Common myeloid progenitor, CD34-positive (primary cell): ENCODE measurements at places on chromosomes 7 and 10.

- DNase-seq: no peak
- H3K27ac ChIP-seq: no peak overlapping the region
- H3K27me3 ChIP-seq: no peaks in the 10 kb centered on the region
- H3K4me1 ChIP-seq: no peaks in the 10 kb centered on the region
- no peaks in the 10 kb centered on the region for H3K36me3 ChIP-seq
Measured at GRCh38 chr10:121054874-121055273, 203.7 kb downstream of the WDR11 start.

DNA sequence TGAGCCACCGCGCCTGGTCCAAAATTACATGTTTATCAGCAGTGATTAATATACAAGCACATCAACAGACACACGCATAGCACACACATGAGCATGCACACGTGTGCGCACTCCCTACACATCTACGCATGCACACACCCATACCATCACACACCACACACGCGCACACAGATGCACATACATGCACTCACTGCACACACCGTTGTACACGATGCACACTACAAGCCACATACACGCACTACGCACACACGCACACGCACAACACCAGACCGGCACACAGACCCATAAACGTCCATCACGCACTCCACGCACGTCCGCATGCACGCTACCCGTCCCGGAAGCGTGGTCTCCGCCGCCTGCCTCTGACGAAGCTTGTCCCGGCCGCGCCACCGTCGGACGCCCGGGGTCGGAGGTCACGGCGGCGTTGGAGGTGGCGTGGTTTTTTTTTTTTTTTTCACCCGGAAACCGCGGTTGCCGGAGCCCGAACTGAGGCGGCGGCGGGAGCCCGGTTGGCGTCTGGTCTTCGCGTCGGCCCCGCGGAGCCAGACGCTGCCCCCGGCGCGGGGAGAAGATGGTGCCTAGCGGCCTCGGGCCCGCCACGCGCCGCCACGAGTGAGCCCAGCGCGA lies at the start of gene TMEM248:
TSS of gene TMEM248 (plus strand) at position 457 of the 627 bp plus-strand sequence. CDS start 20,641 bp downstream, outside the sequence.
- H3K36me3 ChIP-seq: no peaks in the 10 kb centered on the region
- DNase-seq: peak; percentile 94
- H3K4me1 ChIP-seq: peaks cover 7% of the 10 kb centered on the region

- no peak for DNase-seq
- H3K4me3 ChIP-seq: no peak overlapping the region
- no peak overlapping the region for H3K27ac ChIP-seq
Measured at GRCh38 chr7:100175296-100175935, 1.8 kb downstream of the GPC2 start.

- no peak overlapping the region for H3K4me3 ChIP-seq
- no peaks in the 10 kb centered on the region for H3K27me3 ChIP-seq
- H3K27ac ChIP-seq: no peak overlapping the region
- no peaks in the 10 kb centered on the region for H3K4me1 ChIP-seq
Measured at GRCh38 chr10:114899982-114900381, 38.0 kb upstream of the TRUB1 start.

DNA sequence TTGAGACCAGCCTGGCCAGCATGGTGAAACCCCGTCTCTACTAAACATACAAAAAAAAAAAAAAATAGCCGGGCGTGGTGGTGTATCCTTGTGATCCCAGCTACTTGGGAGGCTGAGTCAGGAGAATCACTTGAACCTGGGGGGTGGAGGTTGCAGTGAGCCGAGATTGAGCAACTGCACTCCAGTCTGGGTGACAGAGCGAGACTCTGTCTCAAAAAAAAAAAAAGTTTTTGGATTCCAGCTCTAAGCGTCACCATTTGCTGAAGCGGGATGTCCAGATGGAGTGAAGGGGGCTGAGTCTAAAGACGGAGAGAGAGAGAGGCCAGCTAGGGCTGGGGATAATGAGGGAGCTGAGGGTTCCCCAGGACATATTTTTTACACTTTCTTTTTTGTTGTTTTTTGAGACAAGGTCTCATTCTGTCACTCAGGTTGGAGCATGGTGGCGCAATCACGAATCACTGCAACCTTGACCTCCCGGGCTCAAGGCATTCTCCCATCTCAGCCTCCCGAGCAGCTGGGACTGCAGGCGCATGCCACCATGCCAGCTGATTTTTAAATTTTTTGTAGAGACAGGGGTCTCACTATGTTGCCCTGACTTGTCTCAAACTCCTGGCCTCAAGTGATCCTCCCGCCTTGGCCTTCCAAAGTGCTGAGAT lies 9.4 kb upstream of the HK1 start:
- no peak overlapping the region for H3K4me3 ChIP-seq
- H3K27me3 ChIP-seq: no peaks in the 10 kb centered on the region
- no peak for DNase-seq
- H3K27ac ChIP-seq: no peak overlapping the region

DNA sequence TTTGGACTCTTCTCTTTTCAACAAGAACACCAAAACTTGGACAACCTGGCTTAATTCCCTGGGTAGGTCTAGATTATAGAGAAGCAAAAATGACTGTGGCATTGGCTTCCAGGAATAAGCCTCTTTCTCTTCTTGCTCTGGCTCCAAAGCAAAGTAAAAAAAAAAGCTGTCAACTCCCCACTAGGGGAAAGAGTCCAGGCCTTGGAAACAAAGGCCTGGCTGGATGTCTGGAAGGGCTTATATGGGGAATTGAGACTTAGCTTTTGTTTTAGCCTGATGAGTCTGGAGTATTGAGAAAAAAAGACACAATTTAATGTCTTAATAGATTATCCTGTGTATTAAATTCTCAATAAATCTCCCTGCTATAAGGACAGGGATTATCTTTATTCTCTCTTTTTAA lies 300.6 kb downstream of the SORCS3 start:
- no peaks in the 10 kb centered on the region for H3K36me3 ChIP-seq
- no peaks in the 10 kb centered on the region for H3K4me1 ChIP-seq
- DNase-seq: no peak

- H3K27ac ChIP-seq: no peak overlapping the region
- no peaks in the 10 kb centered on the region for H3K36me3 ChIP-seq
- peaks cover 8% of the 10 kb centered on the region for H3K4me1 ChIP-seq
- H3K27me3 ChIP-seq: no peaks in the 10 kb centered on the region
- no peak overlapping the region for H3K4me3 ChIP-seq
Measured at GRCh38 chr7:23276947-23277346, 22.2 kb upstream of the MALSU1 start.

- no peaks in the 10 kb centered on the region for H3K4me1 ChIP-seq
- no peak overlapping the region for H3K27ac ChIP-seq
- H3K27me3 ChIP-seq: no peaks in the 10 kb centered on the region
- no peaks in the 10 kb centered on the region for H3K36me3 ChIP-seq
Measured at GRCh38 chr7:88185650-88186049, 34.2 kb downstream of the SRI start.

- DNase-seq: peak; percentile 54
- H3K36me3 ChIP-seq: no peaks in the 10 kb centered on the region
Measured at GRCh38 chr10:22852712-22853353, 75.0 kb upstream of the ARMC3 start.

GRCh38 chr10:97416565-97416964 lies 9.4 kb upstream of the PGAM1 start:
- H3K4me3 ChIP-seq: no peak overlapping the region
- peaks cover 39% of the 10 kb centered on the region for H3K4me1 ChIP-seq
- DNase-seq: no peak
- no peaks in the 10 kb centered on the region for H3K36me3 ChIP-seq
- H3K27me3 ChIP-seq: no peaks in the 10 kb centered on the region

- peaks cover 13% of the 10 kb centered on the region for H3K36me3 ChIP-seq
- H3K4me3 ChIP-seq: peak overlapping the region; percentile 64
- DNase-seq: peak; percentile 90
- H3K27me3 ChIP-seq: no peaks in the 10 kb centered on the region
Measured at GRCh38 chr10:128047351-128047750, 78.9 kb downstream of the MKI67 start.

DNA sequence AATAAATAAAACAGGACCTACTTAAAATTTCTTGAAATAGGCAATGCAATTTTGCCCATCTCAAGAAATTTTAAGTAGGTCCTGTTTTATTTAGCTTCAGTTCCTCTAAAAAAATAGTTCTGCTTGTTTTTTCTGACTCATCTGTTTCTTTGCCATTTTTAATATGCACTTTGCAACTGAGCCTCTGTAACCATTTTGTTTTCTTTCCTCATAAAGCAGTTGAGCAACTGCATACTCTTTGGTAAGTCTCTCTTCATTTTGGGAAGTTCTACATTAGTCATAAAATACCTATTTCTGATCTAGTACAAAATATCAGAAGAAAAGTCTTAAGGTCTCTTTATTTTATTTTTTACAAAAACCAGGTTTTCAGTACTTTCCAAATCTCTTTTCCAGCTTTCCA lies 18.0 kb downstream of the TAS2R40 start:
- no peaks in the 10 kb centered on the region for H3K27me3 ChIP-seq
- no peak for DNase-seq
- peaks cover 22% of the 10 kb centered on the region for H3K4me1 ChIP-seq
- H3K36me3 ChIP-seq: no peaks in the 10 kb centered on the region

DNA sequence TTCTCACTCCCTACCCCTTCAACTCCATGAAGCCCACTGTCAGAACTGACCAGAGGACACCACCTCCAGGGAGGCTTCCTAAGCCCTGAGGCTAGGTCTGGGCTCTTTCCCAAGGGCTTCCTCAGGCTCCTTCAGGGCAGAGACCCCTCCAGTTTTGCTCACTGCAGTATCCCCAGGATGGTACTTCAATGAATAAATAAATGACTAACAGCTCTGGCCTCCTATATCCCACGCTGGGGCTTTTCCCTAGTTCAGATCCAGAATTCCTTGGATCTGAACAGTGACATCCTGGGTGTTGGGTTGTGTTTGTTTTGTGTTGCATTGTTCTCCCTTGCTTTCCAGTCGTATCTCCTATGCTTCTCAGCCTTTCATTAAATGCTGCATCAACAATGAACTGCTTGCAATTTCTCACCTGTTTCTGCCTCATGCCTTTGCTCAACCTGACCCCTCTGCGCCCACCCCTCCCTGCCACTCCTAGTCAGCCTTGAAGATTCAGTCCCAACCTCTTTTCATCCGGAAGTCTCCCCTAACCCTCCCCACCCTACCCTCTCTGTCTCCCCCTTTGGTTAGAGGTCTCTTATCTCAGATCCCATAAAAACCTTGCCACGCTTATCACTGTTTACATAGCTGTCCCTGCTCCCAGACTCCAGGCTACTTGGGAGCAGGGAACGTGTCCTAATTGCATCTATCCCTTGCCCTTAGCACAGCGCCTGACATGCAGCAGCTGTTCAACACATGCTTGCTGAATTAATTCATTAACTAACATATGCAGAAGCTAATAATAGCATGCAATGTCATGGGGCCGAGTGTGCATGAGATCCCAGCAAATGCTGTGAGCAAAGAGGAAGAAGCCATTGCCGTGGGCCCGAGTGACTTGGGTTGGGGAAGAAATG lies 41.7 kb downstream of the PPP1R3C start:
- H3K4me1 ChIP-seq: no peaks in the 10 kb centered on the region
- H3K27ac ChIP-seq: no peak overlapping the region
- H3K4me3 ChIP-seq: no peak overlapping the region
- no peak for DNase-seq
- H3K27me3 ChIP-seq: peaks cover 11% of the 10 kb centered on the region
- no peaks in the 10 kb centered on the region for H3K36me3 ChIP-seq

GRCh38 chr10:47173929-47174442 lies 126.0 kb upstream of the GDF10 start:
- H3K4me3 ChIP-seq: no peak overlapping the region
- no peak for DNase-seq
- H3K27me3 ChIP-seq: no peaks in the 10 kb centered on the region
- H3K27ac ChIP-seq: no peak overlapping the region

GRCh38 chr7:132065193-132065988 lies 509.0 kb upstream of the PODXL start:
- no peak overlapping the region for H3K4me3 ChIP-seq
- no peaks in the 10 kb centered on the region for H3K4me1 ChIP-seq
- no peak overlapping the region for H3K27ac ChIP-seq
- DNase-seq: no peak
- H3K36me3 ChIP-seq: no peaks in the 10 kb centered on the region

- H3K27me3 ChIP-seq: no peaks in the 10 kb centered on the region
- no peaks in the 10 kb centered on the region for H3K36me3 ChIP-seq
- no peak overlapping the region for H3K4me3 ChIP-seq
- no peaks in the 10 kb centered on the region for H3K4me1 ChIP-seq
- H3K27ac ChIP-seq: no peak overlapping the region
Measured at GRCh38 chr7:9349625-9350024, 916.2 kb downstream of the NXPH1 start.

- H3K27ac ChIP-seq: no peak overlapping the region
- no peaks in the 10 kb centered on the region for H3K36me3 ChIP-seq
Measured at GRCh38 chr10:128850647-128851046, 616.4 kb upstream of the MGMT start.

- no peaks in the 10 kb centered on the region for H3K27me3 ChIP-seq
- H3K27ac ChIP-seq: no peak overlapping the region
- no peak overlapping the region for H3K4me3 ChIP-seq
- no peaks in the 10 kb centered on the region for H3K36me3 ChIP-seq
- H3K4me1 ChIP-seq: peaks cover 35% of the 10 kb centered on the region
- no peak for DNase-seq
Measured at GRCh38 chr7:5448378-5449037, 24.9 kb upstream of the TNRC18 start.

DNA sequence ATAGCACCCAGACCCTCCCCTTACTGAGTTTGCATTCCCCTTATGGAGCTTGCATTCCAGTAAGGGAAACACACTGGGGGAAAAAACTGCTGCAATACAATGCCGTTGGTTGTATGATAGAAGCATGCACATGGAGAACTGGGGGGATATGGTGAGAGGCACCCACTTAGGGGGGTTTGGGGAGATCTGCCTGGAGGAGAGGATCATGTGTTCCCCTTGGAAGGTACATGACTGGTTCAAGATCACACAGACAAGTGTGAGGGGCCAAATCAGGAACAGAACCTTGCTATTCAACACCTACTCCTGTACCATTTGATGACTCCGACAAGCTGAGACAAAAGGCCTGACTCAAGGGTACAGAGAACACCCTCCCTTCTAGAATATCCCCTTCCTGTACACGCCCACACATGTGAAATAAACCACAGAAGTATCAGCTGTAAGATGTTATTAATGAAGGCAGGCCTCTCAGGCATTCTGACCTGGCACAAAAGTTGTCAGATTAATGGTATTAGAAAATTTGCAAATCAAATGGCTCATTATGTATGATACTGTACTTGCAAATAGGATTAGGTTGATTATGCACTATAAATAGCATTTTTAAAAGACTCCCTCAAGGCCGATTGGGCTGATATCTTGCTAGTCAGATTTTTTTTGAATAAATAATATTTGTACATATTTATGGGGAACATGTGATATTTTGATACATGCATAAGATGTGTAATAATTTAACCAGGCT lies 122.2 kb downstream of the NPY start:
- peak; percentile 48 for DNase-seq
- H3K36me3 ChIP-seq: no peaks in the 10 kb centered on the region
- H3K27ac ChIP-seq: no peak overlapping the region
